ENCODE measurements at places on chromosomes 3 and 15.

DNA sequence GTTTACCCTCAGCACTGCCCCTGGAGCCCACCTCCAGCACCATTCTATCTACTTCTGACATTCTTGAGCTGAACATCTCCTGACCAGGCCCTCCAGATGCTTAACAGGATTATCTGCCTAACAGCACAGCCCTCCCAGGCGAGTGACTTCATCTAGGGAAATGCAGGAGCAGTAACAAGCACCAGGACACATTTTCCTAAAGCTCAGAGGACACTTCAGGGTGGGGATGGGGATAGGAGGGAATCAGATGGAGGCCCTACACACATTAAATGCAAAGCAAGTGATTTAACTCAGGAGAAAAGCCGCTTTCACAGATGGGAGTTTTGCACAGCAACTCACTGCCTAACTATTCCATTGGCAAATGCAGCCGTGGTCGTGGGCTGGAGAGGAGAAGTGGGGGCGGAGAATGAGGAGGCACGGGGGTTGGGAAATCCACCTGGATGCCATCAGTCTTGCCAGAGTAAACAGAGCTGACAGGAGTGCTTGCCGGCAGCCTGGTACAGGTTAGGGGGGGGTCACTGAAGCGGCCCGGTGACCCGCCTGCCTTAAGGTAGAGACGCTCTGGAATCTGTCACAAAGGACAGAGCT is 21.3 kb upstream of the BNC1 start:
- no peak for DNase-seq

GRCh38 chr3:38521391-38521987 is 25.3 kb downstream of the EXOG start:
- DNase-seq: peak; percentile 54

DNA sequence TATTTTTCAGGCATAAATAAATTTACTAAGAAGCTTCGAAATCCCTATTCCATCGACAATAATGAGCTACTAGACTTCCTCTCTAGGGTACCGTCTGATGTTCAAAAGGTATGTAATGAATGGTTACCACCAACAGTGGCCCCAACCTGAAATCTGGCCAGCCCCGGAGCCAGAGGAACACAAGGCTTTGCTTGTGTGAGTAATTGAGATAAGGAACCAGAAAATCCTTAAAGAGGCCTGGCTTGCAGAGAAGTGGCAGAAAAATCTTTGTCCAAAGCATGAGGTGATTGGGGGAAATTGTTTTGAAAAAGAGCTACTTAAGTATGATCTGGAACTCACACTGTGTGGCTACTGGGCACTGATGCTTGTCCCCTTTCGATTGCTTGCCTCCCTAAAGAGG is 245.3 kb downstream of the MCTP2 start:
- DNase-seq: no peak

DNA sequence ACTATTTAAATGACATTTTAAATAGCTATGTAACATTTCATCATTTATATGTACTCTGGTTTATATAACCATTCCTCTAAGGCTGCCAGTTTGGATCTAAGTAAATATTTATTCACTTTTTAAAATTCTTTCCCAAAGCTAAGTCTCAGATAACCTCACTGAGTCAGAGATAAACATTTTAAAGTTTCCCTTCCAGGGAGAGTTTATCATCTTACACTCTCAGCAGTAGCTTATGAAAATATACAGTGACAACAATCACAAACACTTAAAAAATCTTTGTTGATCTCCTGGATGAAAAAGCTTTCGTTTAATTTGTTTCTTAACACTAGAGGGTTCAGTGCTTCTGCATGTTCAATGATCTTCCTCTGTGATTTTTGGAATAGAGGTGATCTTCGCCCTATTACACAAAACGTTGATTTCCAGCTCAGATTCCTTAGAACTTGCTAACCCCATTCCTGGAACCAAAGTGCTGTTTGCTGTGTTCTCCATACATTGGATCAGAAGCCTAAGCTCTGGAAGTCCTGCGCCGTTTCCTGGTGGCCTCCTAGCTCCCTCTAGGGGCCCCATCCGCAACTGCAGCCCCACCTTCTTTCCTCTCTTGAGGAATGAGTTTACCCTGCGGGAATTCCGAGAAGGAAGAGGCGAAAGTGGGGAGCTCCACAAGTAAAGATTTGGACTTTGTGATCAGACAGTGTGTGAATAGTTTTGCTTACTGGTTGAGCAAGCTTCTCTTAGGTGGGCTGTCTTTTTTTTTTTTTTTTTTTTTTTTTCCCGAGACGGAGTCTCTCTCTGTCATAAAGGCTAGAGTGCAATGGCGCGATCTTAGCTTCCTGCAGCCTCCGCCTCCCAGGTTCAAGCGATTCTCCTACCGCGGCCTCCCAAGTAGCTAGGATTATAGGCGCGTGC is 29.3 kb upstream of the SACM1L start:
- peak; percentile 51 for DNase-seq
